Airway epithelial cell (primary cell): ENCODE measurements at places on chromosomes 12 and 14. TPM values are rescaled to one million over a fixed set of nuclear protein-coding genes. Genes with fewer than 3 reads are reported as not detected.

Gene LMO3
- total RNA-seq = 10.3 and 10.9 TPM in 2 replicates

Gene CLEC4C
- not detected in 2 replicates for total RNA-seq

Gene CAPRIN2
- total RNA-seq = 17.2 and 26.7 TPM in 2 replicates

Gene CRACR2A
- 0.19 and 0.78 TPM in 2 replicates for total RNA-seq

Gene ERP27
- total RNA-seq = 2.8 and 5.7 TPM in 2 replicates

Gene TBX3
- total RNA-seq = 3.7 and 4.2 TPM in 2 replicates

Gene TGM1
- 229 and 247 TPM in 2 replicates for total RNA-seq

Gene SSPN
- total RNA-seq = 1.6 and 3.2 TPM in 2 replicates

Gene PIGH
- 13.4 and 18.3 TPM in 2 replicates for total RNA-seq

Gene KRT75
- 2.1 and 2.6 TPM in 2 replicates for total RNA-seq

Gene RIMBP2
- total RNA-seq = not detected in 2 replicates

Gene ENDOU
- 2.6 and 3.4 TPM in 2 replicates for total RNA-seq

Gene VWF
- 0.33 and 0.56 TPM in 2 replicates for total RNA-seq

Gene LRP6
- total RNA-seq = 6.2 and 16.4 TPM in 2 replicates

Gene TSPAN19
- total RNA-seq = 0.21 TPM in 1 of 2 replicates, not detected in the other

Gene RAD9B
- total RNA-seq = 0.49 TPM in 1 of 2 replicates, not detected in the other

Gene KRT2
- 0.28 TPM in 1 of 2 replicates, not detected in the other for total RNA-seq

Gene ANKS1B
- total RNA-seq = not detected in 2 replicates

Gene SLC41A2
- total RNA-seq = 0.46 and 1.1 TPM in 2 replicates

Gene TBC1D30
- 3.8 and 3.9 TPM in 2 replicates for total RNA-seq

Gene SLC2A14
- 0.05 TPM in 1 of 2 replicates, not detected in the other for total RNA-seq

Gene CLEC2A
- total RNA-seq = not detected in 2 replicates

Gene TUBA1A
- 66.9 and 96.8 TPM in 2 replicates for total RNA-seq

Gene EPS8
- 8.6 and 12.7 TPM in 2 replicates for total RNA-seq

Gene CRIP2
- 164 and 186 TPM in 2 replicates for total RNA-seq

Gene LRP1-AS
- not detected in 2 replicates for total RNA-seq

Gene SLC39A9
- 62.9 and 77.8 TPM in 2 replicates for total RNA-seq

Gene DLGAP5
- total RNA-seq = 23.9 and 31.0 TPM in 2 replicates

Gene KLRK1
- total RNA-seq = not detected in 2 replicates
